IPS-NIHi11 (cell line): ENCODE measurements at places on chromosomes 4 and X.

- no peak for DNase-seq
These were observed 26.2 kb downstream of the ATXN3L start for GRCh38 chrX:13293700-13294099.

GRCh38 chr4:10151182-10151581 lies 34.6 kb upstream of the WDR1 start:
- DNase-seq = no peak

DNA sequence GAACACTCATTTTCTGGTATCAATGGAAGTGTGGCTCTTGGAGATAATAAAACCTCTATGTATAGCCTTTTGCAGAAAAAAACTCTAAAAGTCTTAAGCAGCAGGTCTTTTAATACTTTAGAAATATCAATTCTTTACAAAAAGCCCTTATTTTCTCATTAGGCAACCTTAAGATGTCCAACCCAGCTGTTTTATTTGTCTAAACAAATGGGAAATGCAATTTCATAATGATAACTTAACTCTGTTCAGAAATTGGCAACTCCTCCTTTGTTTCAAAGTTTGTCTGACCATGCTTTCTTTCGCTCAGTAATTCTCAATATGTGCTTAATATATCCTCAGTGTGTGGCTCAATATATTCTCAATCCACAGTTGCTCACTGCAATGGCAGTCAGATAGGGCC lies 196.5 kb upstream of the VEGFC start:
- no peak for DNase-seq

DNA sequence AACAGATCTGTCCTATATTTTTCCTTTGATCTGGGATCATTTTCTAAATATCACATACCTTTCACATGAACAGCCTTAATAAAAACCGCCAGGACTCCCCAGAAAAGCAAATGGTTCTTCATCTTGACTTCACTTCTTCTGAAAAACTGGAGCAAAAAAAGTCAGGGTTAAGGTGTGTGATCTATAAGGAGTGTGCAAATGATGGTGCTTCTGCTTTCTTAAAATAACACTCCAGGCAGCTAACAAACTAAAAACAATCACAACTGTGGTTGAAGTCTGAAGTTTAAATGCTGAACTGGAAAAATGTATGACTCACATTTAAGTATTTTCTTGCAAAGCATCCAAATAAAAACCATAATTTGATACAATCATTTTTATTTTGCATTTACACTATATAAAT lies at the start of gene JCHAIN:
JCHAIN (minus strand) TSS at position 140 of the 400 bp plus-strand sequence; CDS start at position 122, 18 bp downstream.
- DNase-seq = no peak

GRCh38 chrX:135384161-135384836 lies 37.4 kb upstream of the SMIM10L2A start:
- DNase-seq = no peak

GRCh38 chr4:155809835-155810234 lies 51.0 kb downstream of the GUCY1B1 start:
- DNase-seq = peak; percentile 66

GRCh38 chr4:145044341-145044740 lies 53.7 kb downstream of the ANAPC10 start:
- DNase-seq = no peak

DNA sequence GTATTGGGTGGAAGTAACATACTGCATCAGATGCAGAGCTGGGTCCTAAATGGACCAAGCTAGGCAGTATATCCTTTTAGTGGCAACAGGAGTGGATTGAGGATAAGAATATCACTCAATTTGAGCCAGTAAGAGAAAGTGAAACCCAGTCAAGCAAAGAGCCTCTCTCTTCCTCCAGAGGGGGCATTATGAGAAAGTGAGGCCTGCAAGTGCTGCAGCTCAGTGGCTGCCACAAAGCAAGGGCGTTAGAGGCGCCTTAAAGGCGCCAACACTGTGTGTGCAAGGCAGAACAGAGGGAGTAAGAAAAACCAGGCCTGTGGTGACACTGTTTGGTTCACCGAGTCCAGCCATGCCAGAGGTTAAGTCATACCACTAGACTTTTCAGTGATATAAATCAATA lies 17.5 kb downstream of the STX18 start:
- DNase-seq = peak; percentile 41

GRCh38 chr4:31678356-31678755 lies 958.2 kb downstream of the PCDH7 start:
- no peak for DNase-seq

- no peak for DNase-seq
These were observed 36.6 kb downstream of the DAPP1 start for GRCh38 chr4:99853190-99853589.

GRCh38 chr4:117467404-117467803 lies 382.0 kb upstream of the TRAM1L1 start:
- DNase-seq = no peak

DNA sequence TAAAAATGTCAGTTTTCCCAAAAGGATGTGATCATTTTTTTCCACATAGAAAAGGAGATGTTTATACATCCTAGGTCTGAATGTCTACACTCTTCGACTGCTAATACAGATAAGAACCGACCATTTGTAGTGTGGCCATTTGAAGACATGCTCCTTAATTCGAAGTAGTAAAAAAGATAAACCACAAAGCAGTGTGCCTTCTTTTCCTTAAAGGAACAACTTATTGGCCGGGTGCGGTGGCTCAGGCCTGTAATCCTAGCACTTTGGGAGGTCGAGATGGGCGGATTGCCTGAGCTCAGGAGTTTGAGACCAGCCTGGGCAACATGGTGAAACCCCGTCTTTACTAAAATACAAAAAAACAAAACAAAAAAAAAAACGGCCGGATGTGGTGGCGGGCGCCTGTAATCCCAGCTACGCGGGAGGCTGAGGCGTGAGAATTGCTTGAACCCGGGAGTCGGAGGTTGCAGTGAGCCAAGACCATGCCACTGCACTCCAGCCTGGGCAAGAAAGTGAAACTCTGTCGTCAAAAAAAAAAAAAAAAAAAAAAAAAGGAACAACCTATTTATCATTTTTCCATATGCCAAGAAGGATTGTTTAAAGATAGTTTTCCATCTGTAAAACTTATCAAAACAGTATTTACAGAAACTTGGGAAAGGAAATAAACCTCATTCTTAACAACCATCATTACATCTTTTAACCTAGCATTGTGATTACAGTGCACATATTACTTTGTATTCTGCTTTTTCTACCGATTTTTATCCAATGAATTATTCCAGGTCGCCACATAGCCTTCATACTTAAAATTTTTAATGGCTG lies 2.6 kb downstream of the INTS6L start:
- no peak for DNase-seq

GRCh38 chr4:12118651-12119213 lies 690.0 kb upstream of the HS3ST1 start:
- DNase-seq = no peak

- DNase-seq = no peak
These were observed 93.0 kb downstream of the PHKA2 start for GRCh38 chrX:18890724-18891547.

DNA sequence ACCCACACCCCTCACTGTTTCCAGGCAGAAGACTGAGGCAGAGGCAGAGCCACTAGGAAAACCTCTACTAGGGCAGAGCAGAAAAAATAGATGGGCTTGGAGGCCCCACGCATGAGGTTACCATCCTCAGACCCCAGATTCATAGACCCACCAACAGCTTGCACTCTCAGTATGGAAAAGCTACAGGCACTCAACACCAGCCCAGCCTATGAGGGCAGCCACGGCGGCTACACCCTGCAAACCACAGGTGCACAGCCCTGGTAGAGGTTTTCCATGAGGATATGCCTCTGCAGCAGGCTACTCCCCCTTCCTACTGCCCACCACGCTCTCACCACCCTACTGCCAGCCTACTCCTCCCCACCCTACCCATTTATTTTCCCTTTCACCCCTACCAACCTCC lies 235.1 kb downstream of the CWH43 start:
- no peak for DNase-seq

DNA sequence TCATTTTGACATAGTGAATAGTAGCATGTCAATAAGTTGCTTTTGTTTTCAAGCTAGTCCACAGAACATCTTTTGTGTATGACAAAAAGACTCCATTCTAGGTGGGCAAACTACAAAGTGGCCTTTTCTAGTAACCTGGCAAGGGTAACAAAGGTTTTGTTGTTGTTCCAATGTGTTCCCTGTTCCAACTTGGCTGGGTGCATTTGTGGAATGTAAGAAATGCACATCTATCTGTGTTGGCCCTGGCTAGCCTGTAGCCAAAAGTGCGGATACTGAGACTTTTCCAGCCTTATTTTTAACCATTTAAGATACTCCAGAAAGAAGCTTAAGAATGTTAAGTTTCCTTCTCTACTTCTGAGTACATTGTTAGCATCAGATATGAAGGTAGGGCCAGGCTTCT lies 118.7 kb upstream of the CHRDL1 start:
- DNase-seq = no peak

- DNase-seq = no peak
These were observed 268.0 kb downstream of the ADGRL3 start for GRCh38 chr4:61468024-61468720.

GRCh38 chrX:24264383-24264782 lies 49.5 kb downstream of the SUPT20HL2 start:
- DNase-seq = no peak

GRCh38 chrX:69365755-69366154 lies 138.4 kb upstream of the NALF2 start:
- no peak for DNase-seq

GRCh38 chrX:115690511-115691216 lies 129.7 kb downstream of the PLS3 start:
- DNase-seq = peak; percentile 42

DNA sequence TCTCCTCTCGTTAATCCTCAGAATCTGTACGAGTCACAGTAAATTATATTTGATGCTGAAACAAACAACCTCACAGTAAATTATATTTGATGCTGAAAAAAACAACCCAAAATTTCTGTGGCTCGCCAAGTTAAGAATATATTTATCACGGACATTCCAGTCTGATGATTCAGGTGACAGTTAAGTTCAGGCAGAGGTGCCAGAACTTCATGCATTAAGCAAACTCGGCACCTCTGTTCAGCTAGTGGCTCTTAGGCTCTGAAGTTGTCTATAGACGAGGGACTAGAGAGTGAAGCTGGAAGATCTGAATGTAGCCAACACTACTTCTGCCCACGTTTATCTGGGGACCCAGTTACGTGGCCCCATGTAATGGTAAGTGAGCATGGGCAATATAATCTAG lies 132.2 kb upstream of the AGA start:
- no peak for DNase-seq

GRCh38 chrX:47723689-47724088 lies 64.7 kb upstream of the UXT start:
- peak; percentile 29 for DNase-seq

DNA sequence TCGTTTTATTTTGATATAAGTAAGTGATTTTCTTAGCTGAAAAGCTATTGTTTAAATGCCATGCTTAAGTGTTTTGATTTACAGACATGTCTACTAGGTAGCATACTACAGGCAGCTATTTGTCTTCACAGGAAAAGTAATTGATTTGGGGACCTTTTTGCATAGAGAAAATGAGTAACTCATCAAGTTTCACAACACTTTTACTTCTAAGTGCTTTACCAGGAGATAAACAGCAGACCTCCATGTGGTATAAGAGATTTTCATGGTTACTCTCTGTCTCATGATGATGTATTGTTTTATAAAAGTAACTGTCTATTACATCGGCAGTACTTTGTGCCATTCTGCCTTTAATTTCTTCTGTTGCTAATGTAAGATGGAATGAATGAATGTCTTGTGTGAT lies 28.7 kb downstream of the RBPJ start:
- no peak for DNase-seq

- DNase-seq = no peak
These were observed 16.6 kb upstream of the KLHL2 start for GRCh38 chr4:165190591-165191347.

DNA sequence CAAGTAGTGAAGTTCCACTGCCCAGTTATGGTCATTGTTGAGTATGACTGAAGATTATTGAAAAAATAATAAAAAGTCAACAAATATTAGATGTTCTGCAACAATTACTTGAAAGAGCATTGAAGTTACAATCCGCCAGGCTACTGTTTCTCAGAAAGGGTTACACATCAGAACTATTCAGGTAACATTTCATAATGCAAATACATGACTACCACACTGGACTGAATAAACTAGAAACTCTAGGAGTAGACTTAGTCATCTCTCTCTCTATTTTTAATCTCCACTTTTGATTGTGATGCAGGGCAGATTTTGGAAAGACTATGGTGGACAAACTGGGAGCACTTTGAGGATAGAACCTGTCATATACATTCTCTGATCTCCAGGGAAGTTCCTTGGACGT lies 748.2 kb upstream of the ATOH1 start:
- DNase-seq = no peak

- no peak for DNase-seq
These were observed 737.6 kb downstream of the TRIML1 start for GRCh38 chr4:188876881-188877280.

GRCh38 chr4:14313757-14314156 lies 686.2 kb upstream of the BOD1L1 start:
- DNase-seq = no peak

DNA sequence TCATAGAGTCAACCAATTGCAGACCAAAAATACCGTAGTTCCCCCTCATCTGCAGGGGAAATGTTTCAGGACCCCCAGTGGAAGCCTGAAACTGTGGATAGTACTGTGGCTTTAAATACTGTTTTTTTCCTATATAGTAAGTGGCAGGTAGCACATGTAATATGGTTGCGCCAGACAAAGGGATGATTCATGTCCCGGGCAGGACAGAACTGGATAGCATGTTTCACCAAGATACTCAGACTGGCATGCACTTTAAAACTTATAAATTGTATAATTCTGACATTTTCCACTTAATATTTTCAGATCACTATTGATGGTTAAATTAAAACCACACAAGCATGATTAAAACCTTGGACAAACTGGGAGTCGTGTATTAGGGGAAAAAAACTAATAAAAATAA lies 276.3 kb upstream of the AGA start:
- DNase-seq = no peak

DNA sequence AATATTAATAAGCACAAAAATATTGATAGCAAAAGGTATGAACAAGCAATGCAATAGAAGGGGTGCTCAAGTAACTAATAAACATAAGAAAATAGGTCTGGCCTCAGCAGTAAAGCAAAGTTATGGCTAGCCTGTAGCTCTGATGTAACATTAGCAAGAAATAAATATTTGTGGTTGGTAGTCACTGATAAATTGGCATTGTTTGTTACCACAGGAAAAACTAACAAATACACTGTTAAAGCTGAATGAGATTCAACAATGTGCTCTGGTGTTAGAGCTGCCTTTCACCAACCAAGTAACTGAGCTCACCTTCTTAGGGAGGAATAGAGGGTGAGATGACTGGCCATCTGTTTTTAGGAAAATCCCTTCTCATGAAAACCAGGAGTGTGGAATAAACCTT lies 71.4 kb downstream of the AREG start:
- DNase-seq = no peak

DNA sequence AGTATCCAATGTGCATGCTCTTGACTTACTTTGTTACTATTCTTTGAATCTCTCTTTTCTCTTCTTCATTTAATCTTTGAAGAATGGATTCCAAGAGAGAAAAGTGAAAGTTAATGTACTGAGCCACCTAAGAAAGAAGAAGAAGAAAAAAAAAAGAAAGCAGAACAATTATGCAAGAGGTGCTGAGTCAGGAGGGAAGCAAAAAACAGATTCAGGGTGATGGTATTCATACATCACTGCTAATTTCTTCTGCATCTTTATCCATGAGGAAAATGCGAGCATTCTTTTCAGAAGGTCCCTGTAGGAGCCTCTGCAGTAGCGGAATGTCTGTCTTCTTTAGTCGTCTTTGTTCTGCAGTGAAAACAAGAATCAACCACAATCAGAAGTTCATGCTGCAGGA lies 43.9 kb downstream of the RASSF6 start:
- DNase-seq = no peak
